ENCODE measurements at places on chromosomes 3 and 15.

- DNase-seq: no peak
Observed at GRCh38 chr15:32919749-32920414, 202.1 kb downstream of the GREM1 start.

DNA sequence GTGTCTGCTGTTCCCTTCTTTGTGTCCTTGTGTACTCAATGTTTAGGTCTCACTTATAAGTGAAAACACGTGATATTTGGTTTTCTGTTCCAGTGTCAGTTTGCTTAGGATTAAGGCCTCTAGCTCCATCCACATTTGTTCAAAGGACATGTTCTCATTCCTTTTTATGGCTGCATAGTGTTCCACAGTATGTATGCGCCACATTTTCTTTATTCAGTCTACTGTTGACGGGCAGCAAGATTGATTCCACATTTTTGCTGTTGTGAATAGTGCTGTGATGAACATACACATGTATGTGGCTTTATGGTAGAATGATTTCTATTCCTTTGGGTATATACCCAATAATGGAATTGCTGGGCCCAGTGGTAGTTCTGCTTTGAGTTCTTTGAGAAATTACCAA is 122.7 kb upstream of the THBS1 start:
- DNase-seq: no peak

GRCh38 chr3:136906725-136907124 is 44.7 kb downstream of the NCK1 start:
- no peak for DNase-seq

DNA sequence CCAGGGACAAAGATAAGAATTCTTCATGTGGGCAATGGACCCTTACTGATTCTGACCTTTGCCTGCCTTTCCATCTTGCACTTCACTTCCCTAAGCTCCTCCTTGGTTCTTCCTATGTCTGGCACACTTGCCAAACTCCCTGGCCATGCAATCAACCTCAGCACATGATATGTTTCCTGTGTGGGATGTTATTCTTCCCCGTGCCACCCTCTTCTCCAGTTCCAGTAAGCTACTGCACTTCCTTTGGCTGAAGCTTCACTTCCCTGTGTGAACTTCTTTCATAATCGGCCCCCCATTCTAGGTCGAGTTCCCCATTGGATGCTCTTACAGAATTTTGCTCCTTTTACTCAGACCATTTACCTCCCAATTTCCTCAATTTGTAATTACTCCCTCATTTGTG is 10.7 kb upstream of the TASOR start:
- DNase-seq: no peak

- no peak for DNase-seq
Observed at GRCh38 chr3:110227991-110228390, 843.6 kb upstream of the NECTIN3 start.

DNA sequence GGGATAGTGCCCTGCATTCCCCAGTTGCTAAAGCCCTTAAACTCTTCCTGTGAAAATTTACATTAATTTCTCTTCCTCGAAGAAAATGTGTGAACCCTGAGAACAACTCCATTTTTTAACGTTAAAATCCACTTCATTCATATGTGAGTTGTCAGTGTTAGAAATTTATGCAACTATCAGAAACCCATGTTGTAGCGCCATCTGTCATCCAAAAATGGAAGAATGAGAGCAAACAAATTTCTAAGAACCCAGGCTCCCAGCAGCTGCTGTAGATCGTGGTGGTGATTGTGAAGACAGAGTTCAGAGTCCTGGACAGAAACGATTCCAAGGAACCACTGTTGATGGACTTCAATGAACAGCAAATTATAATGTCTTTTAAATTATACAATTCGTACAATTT is 179.7 kb upstream of the NDN start:
- no peak for DNase-seq

GRCh38 chr3:182136008-182136910 is 424.5 kb downstream of the SOX2 start:
- DNase-seq: no peak

DNA sequence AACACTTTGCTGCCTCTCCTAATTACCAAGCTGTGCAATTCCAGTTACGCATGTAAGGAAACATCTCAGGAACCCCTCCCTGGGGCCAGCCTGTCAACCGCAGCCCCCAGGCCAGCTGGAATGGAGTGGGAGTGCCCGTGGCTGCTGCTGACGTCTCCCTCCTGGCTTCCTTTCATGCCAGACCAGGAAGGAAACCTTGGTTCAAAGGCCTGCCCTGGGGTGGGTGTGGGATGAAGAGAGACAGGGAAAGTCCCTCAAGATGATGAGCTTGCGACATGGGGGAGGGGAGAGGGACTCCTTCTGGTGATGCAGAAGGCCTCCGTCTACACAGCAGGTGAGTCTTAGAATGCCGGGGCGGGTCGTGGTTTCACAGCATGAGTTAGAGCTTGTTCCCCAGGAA is 11.4 kb upstream of the CYP11A1 start:
- DNase-seq: no peak

DNA sequence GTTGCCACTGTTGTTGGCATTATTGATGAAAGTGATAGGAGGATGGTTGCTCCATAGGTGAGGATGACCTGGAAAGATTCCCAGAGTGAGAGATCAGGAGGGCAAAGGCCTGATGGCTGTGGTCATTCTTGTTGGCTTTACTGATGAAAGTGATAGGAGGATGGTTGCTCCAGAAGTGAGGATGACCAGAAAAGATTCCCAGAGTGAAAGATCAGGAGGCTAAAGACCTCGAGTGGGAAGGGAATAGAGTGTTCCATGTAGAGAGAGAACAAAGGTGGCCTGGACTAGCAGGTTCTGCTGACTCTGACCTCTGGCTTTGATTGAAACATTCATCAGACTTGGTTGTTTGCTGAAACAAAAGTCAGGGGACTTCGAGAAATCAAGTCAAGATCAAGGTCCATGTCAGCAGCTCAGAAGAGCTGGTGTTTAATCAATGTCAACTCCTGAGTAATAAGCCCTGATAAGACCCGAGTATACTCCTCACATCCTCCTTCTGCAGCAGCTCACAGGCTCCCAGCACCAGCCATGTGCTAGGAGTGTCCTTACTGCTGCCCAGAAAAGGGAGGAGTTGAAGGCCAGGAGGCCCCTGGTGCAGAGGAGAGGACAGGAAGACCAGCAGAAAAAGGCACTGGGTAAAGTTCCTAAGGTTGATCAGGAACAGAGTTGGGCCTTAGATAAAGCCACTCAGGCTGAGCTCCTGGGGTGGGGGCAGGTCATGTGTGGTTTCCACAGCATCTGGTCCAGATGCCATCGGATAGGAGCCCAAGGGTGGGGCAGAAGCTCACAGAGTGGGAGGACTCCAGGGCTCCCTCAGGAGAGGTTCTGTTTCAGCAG is 19.9 kb downstream of the CYP8B1 start:
- no peak for DNase-seq

GRCh38 chr3:173761161-173761560 is 363.6 kb downstream of the NLGN1 start:
- peak; percentile 85 for DNase-seq

- DNase-seq: no peak
Observed at GRCh38 chr3:142445816-142446254, 2.0 kb downstream of the XRN1 start.

- DNase-seq: no peak
Observed at GRCh38 chr15:83164771-83165404, 42.7 kb downstream of the HDGFL3 start.

GRCh38 chr15:48930735-48931134 is 33.0 kb downstream of the SHC4 start:
- no peak for DNase-seq

DNA sequence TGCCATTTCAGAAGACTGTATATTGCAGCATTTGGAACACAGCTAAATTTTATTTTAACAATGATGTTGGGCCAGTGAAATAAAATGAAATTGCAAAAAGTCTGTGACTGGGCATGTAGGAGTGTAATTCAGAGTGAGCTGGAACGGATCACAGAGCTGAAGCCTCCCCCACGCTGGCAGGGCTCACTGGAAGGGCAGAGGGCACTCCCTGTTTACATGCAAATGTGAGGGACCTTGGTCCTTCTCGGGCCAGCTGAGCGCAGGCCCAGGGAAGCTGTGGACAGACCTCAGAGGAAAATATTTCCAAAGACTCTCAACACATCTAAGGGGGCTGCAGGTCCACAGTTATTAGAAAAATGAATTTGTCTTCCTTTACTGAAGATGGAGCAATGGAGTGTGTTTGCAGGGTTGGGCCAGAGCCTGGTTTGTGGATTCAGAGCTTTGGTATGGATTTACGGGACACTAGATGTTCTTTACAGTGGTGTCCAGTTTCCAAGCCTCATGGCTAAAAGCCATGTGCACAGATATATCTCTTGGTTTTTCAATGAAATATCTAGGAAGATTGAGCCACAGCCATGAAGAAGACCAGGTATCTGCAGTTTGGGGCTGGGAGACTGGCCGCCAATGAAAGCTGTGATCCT is 32.0 kb downstream of the TRPM1 start:
- DNase-seq: no peak

GRCh38 chr3:13539292-13539638 is 9.7 kb upstream of the FBLN2 start:
- DNase-seq: no peak

DNA sequence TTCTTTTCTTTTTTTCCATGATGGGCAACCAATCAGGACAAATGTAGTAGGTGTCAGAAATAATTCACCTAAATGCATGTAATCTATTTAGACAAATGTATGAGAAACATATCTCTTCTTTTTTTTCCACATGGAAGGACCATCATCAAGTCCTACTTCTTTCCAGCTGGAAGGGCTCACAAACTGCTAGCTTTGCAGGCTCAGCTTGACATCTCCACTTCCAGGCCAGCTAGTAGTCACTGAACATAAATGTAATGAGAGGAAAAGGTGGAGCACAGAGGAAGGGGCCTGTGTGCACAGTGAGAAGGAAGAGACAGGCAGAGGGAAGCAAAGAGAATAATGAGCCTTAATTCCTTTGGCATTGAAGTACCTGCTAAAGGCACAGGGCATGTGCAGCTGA is 504.9 kb downstream of the MCTP2 start:
- DNase-seq: no peak

DNA sequence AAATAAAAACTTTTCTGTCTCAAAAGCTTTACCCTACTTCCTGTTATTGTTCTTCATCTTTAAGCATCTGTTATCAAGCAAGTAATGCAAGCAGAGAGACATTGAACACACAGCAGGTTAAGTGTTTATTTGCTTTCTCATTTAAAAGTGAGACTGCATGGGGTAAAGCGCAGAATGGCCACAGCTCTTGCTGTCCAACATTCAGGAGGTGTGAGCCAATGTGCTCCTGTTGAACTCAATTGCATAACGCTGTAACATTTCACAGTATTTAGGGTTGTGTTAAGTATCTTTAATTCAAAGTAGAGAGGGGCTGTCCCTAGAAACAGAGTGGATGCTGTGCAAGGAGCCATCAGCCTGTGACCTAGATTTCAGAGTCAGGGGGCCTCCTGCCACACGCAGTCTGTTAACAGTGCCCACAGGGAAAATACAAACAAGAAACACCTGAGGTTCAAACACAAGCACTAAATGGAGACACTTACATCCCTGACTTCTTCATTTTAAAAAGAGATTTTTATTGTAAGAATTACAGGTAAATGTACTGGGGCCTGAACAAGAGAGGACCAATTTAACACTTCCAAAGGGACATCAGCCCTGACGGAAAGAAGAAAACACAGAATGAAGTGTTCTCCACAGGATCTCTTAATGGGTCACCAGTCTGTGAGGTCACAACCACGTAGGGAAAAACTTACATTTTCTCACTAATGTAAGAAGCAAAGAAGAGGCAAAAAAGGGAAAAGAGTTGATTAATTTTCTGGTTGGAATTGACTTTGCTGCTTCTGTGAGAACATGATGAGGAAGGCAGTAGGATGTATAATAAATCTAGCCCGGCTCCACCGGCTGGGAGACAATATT is 815.1 kb downstream of the VGLL3 start:
- DNase-seq: no peak

GRCh38 chr3:190110826-190111225 is 9.9 kb downstream of the P3H2 start:
- no peak for DNase-seq

DNA sequence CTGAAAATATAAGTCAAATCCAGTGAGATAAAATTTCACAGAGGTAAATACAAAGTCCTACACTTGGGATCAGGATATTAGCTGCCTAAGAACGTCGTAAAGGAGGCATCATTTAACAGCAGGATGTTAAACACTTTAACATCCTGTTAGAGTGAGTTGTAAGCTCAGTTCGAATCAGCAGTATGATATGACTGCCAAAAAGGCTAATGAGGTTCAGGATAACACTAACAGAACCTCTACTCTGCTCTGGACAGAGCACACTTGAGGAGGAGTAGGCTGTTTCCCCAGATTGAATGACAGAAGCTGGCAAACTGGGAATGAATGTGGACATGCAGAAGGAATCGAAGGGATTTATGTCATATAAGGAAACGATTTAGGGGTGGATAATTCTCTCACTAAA is 227.1 kb upstream of the CD96 start:
- no peak for DNase-seq

GRCh38 chr3:143535994-143536784 is 312.1 kb downstream of the SLC9A9 start:
- no peak for DNase-seq

- DNase-seq: no peak
Observed at GRCh38 chr3:187880441-187880840, 135.2 kb upstream of the BCL6 start.

DNA sequence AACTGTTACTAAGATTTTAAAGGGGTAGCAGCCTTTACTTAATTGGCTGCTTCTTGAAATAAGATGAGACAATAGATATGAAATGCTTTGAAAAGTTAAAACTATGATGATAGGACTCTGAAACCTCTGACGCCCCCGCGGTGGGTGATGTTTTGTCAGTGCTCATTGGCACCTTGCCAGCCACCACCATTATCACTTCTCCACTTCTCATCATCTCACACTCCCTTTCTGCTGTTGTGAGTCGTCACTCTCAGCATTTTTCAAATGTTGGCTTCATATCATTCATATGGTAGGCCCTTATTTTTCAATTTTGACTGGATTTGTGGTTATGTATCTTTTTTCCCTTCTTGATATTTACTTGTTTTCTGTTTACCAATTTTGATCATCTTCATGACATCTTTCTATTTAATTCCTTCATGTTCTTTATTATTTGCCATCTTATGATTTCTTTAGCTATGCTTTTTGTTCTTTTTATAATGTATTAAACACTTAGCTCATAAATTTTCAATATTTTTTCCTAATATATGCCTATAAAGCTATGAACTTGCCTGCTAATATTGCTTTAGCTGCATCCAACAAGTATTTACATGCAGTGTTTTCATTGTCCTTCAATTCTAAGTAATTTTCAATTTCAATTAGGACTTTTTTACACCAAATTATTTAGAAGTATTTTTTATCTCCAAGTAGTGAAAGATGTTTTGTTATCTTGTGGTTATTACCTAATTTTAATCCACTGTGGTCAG is 30.3 kb upstream of the SKOR1 start:
- no peak for DNase-seq

Data from DMS 273 treated with DMSO at 0.1 percent for 48 hours (cell line).